Stimulated activated CD8-positive, alpha-beta memory T cell treated with anti-CD3 and anti-CD28 coated beads, Interleukin-7, amount 100 ng/mL, for 24 hours (primary cell): ENCODE measurements at places on chromosomes 16 and 17.

GRCh38 chr17:80248001-80248893 lies 12.4 kb upstream of the RNF213 start:
- no peak for DNase-seq

- no peak for DNase-seq
Observed at GRCh38 chr17:31060791-31061550, 33.8 kb upstream of the NF1 start.

DNA sequence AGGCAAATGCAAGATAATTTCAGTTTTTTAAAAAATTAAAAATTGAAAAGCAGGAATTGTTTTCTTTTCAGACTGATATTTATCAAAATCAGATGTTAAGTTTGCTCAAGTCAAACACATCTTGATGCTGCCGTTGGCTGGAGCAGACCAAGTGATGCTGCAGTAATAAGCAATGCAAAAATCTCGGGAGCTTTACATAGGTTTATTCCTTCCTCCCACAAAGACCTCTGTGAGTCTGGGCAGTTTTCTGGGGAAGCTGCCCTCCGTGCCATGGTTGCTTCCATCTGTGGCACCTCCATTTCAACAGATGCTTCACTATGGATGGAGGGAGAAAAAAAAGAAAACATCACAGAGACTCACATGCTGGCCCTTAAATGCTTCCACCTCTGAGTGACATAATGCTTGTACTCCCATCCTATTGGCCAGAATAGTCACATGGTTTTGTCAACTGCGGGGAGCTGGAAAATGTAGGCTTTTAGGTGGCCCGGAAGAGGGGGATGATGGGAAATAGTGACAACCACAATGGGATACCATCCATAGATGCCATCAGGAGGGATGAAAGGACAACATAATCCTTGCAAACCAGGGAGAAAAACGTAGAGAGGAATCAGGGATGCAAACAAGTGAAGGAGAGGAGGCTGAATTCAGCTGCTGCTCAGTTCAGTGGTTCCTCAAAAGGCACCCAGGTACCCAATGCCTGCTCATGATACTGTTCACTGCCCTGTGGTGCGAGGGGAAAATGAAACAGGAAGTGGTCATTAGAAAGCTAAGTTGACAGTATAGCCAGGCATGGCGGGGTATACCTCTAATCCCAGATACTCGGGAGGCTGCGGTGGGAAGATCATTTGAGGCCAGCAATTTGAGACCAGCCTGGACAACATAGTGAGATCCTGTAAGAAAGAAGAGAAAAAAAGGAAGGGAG lies 13.5 kb upstream of the ERCC4 start:
- no peak for DNase-seq

GRCh38 chr17:44439168-44439567 lies 49.7 kb upstream of the ITGA2B start:
- no peak for DNase-seq

DNA sequence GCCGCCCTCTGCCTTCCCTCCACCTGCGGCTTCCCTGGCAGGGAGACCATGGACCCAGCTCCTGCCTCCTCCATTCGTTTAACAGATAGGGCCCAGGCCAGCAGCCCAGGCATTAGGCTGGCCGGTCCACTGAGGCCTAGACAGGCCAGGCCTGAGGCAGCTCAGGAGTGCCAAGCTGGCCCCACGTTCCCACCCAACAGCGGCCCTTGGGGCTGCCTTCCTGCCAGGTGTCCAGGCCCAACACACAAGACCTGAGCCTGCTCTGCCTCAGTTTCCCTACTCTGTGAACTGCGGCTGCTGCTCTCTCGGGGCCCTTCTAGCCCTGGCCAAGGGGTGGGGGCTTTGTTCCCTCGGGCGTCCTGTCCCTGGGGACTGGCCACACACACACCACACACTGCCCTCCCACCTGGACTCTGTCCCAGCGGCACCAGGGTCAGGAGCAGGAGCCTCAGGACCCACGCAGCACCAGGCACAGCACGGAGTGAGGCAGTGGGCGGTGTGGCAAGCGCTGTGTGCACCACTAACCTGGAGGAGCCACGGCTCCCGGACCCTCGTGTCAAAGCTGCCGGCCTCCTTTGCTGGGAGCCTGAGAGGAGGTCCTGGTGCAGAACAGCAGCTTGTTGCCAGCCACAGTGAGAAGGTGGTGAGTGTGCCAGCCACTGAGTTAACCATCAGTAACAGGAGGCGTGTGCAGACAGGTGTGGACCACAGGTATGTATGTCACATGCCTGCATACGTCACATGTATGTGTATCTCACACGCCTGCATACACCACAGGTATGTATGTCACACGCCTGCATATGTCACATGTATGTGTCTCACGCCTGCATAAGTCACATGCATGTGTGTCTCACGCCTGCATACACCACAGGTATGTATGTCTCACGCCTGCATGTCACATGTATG lies 14.6 kb upstream of the CDH15 start:
- no peak for DNase-seq
